ENCODE measurements at places on chromosomes 5 and 9.

GRCh38 chr5:149833116-149833827 lies 103.2 kb downstream of the PPARGC1B start:
- no peak for DNase-seq

DNA sequence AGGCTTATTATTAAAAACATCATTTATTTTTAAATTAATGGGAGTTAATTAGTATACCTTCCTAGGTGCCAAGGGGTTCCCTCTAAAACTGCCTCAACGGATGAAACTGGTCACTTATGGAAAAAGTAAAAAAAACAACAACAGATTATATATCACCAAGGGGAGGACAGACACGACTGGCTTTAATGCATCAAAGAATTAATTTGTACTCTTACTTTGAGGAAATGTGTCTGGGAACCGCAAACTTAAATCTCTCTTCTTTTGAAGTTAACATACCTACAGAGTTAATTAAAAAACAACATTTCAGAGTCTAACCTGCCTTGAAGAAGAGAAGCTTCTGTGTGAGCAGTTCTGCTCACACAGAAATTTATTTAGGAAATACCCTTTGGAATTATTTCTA lies 354.6 kb downstream of the LRRC70 start:
- DNase-seq, result no peak

- DNase-seq, result no peak
These were observed 5.3 kb downstream of the KLF4 start for GRCh38 chr9:107484117-107484723.

GRCh38 chr9:93461821-93462220 lies 8.4 kb upstream of the FAM120AOS start:
- DNase-seq, result no peak

- no peak for DNase-seq
These were observed 8.9 kb downstream of the RABGAP1 start for GRCh38 chr9:122949696-122950095.

GRCh38 chr5:55541056-55541635 lies 6.4 kb upstream of the PLPP1 start:
- DNase-seq, result no peak

DNA sequence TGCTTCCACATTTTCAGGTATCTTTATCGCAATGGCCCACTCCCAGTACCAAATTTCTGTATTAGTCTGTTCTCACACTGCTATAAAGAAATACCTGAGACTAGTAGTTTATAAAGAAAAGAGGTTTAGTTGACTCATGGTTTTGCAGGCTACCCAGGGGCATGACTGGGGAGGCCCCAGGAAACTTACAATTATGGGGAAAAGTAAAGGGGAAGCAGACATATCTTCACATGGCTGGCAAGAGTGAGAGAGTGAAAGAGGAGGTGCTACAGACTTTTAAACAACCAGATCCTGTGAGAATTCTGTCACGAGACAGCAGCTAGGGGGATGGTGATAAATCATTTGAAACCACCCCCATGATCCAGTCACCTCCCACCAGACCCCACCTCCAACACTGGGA lies 238.2 kb upstream of the DMAC1 start:
- no peak for DNase-seq

GRCh38 chr9:99044827-99045226 lies 60.1 kb upstream of the TGFBR1 start:
- DNase-seq, result no peak

DNA sequence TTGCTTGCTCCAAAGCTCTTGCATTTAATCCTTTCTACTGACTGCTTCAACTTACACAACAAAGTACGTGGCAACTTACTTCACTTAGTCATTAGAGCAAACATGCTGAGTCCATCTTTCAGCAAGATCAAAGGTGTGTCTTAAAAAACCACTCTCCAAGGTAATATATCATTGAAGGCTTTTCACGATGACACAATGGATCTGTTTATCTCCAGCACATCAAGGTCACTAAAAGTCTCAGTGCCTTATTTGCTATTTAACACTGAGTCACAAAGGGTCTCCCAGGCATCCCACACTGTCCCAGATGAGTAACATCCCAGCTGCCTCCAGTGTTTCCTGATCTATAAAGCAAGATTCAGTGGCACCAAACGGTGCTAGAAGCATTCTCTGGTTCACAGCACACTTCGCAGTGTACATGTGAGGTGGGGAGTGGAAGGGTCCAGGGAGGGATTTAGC lies 3.7 kb upstream of the CLK4 start:
- no peak for DNase-seq

GRCh38 chr9:75824816-75825568 lies 65.5 kb upstream of the PCSK5 start:
- no peak for DNase-seq

DNA sequence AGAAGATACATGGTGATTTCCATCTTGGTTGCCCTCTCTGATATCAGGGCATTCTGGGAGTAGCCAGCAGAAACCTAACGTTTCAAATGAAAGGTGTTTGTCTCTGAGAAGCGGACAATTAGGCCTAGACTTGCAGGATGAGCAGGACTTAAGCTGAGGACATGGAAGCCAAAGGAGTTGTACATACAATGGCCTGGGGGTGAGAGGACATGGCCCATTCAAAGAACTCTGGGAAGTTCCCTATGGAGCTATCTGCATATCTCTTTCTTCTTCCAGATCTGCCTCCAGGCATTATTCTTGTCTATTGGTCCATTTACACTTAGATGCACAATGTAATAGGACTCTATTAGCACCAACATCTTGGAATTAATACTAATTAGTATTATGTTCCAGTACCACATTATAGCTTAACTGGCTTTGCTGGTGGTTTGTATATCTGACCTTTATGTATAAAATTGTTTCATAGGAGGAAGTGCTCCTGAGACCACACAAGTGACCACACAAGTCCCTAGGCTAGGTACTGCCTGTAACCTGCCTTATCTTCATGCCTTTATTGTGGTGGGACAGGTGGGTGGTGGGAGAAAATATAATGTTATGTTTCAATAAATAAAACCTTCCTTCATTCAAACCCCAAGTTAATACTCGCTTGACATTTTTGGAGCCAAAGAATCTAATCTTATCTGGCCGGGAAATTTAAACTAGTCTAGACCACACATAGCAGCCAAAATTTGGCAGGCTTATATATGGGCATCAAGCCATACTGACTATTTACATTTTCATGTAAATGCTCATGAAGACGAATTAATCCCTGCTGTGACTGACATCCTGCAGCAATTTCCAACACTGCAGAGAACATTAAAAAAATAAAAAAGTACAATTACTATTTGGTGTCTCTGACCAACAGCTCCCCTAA lies 52.1 kb upstream of the EQTN start:
- no peak for DNase-seq

- no peak for DNase-seq
These were observed 344.1 kb downstream of the NR2F1-AS1 start for GRCh38 chr5:93236807-93237421.

GRCh38 chr5:127935398-127935797 lies 148.2 kb upstream of the SLC12A2 start:
- no peak for DNase-seq

DNA sequence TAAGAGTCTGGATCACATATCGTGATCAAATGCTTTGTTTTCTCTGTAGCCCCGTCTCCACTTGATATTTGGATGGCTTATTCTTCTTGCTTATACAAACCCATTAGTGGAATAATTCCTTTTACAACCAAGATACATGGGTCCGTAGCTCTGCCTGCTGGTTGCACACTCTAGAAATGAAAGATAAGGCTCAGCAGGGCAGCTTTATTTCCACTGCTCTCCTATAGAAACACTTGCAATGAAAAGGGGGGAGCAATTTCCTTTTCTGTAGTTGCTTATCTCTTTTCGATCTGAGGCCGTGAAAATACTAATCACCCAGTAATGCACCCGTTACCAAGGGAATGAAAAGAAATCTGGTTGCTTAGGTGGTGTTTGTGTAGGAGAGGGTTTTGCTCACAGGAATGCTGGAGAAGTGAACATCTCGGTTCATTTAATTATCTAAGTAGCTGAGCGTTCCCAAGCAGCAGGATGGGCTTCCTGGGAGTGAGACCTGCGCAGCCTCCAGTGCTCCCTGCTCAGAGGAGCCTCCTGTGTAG lies 131.7 kb downstream of the ADAMTS16 start:
- DNase-seq, result no peak

DNA sequence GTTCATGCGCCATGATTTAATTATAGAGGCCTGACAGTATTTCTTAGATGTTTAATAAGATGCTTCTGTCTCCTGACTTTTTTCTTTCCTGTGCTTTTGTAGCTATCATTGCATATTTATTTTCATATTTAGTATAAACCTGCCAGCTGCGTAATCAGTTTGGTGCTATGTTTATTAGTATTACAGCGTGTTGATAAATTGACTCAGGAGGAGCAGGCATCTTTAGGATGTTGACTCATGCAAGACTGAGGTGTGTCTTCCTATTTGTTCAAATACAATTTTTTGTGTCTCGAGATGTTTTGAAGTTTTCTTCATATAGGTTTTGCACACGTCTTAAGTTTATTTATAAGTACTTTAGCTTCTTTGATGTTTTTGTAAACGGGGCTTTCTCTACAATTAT lies 35.9 kb upstream of the EXOC3 start:
- no peak for DNase-seq

DNA sequence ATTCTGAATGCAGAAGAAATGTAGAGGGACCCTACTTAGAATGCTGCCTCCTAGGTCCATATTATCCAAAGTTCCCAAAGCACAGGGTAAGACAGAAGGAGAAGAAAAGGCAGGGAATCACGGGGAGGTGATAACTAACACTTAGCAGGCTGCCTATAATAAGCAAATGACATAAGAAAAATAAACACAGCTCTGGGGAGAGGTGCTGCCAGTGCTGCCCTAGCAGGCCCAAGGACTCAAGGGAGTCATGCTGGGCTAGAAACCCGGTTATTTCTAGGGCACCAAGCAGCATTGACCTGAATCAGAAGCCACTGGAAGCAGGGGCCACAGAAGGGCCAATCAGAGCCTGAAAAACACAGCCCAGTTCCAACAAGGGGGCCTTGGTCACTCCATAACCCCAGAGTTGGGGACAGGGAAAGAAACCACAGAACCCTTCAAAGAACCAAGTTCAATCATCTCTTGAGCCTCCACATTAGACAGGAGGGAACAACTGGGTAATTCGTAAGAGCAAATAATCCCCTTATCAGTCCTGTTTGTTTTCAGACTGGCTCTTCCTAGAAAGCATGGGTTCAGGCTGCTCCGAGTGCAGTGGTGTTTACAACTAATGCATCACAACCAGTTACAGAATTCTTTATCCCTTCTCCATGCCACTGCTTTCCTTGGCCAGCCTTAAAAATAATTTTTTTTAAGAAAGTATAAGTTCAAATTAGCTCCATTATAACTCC lies 24.0 kb downstream of the NRG2 start:
- no peak for DNase-seq

DNA sequence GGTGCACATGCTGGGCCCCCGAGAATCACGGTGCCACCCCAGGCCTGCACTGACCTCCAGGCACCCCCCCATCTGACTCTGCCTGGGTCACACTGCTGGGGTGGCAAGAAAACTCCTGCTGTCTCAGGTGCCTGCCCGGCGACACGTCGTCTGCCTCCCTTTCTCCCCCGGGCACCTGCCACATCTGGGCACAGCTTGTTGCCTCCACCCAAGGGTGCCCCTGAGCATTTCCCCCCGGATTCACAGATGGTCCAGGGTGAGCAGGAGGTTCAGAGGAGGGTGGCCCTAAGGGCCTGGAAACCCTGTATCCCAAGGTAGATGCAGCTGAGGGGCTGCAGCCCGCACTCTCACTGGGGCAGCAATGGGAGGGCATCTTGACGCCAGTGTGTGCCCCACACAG lies 14.9 kb upstream of the QSOX2 start:
- no peak for DNase-seq

DNA sequence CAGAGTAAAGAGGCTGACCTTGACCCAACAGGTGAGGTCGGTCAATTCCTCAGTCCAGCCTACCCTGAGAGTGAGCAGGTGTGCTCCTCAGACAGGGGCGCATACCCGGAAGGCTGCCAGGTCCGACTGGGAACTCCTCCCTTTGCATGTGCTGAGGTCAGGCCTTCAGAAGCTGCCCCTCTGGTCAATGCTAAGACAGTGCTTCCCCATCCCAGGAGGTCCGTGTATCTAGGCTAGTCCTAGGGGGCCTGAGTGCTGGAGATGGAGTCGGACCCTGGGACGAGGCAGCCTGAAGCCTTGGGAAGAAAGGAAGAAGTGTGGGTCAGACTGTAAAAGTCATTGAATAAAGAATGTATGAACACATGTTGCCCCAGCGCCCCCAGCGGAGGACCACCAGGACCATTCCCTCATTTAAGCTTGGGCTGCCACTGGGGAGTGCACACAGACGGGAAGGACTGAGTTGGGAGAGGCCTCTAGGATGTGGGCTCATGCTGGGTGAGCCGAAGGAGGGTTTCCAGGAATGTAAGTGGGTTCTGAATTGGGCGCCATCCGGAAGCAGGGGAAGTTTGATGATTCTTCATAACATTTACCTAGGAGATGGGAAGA lies 41.0 kb upstream of the GFPT2 start:
- no peak for DNase-seq

DNA sequence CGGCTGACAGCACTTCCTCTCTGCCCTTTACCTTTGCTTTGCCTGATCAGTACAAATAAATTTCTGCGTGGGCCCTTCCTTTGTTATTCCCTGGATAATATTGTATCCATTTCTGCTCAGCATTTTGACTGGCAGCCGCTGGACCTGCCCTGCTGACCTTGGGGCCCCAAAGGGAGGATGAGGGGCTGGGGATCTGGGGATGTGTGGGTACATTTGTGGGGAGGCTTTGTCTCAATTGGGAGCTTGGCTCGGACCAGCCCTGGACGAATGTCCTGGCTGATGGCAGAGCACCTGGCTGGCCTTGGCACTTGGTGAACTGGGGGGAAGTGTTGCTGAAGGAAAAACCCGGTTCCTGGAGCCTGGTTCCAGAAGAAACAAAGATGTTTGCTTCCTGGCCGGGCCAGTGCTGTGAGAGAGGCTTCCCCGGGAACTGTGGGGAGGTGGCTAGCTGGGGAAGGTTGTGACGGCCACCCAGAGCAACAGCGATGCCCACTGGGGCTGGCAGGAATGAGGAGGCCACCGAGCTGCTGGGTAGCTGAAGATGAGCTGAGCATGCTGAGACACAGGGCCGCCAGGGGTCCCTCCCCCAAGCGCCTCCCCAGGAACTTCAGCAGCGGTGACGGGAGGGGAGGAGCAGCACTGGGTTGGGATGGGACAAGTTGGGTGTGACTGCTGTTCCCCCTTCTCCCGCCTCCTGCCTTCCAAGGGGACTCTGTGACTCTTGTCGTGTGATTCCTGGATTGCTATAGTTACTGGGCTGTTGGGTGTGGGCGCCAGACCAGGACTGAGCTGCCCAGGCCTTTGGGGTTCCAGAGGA lies 8.4 kb downstream of the LMX1B start:
- DNase-seq, result no peak

DNA sequence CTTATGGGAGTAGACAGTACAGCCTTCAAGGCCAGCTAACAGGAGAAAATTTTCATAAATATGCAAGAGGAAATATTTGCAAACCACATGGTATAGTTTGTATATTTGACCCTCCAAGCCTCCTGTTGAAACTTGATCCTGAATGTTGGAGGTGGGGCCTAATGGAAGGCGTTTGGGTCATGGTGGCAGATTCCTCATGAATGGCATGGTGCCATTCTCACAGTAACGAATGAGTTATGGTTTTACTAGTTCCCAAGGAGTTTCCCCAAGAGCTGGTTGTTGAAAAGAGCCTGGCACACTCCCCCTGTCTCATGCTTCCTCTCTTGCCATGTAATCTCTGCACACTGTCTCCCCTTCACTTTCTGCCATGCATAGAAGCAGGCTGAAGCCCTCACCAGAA lies 3.3 kb upstream of the PAIP1 start:
- no peak for DNase-seq

GRCh38 chr9:28135549-28135948 lies 562.3 kb upstream of the C9orf72 start:
- DNase-seq, result no peak

Measured in stimulated activated CD8-positive, alpha-beta memory T cell treated with anti-CD3 and anti-CD28 coated beads, Interleukin-7, amount 100 ng/mL, for 24 hours (primary cell).